ENCODE measurements at places on chromosomes 3 and 15.

GRCh38 chr3:66499881-66500575, 794 bp downstream of the LRIG1 start:
- peak; percentile 1 for DNase-seq

GRCh38 chr15:69081310-69082004, 67.0 kb downstream of the NOX5 start:
- DNase-seq: no peak

DNA sequence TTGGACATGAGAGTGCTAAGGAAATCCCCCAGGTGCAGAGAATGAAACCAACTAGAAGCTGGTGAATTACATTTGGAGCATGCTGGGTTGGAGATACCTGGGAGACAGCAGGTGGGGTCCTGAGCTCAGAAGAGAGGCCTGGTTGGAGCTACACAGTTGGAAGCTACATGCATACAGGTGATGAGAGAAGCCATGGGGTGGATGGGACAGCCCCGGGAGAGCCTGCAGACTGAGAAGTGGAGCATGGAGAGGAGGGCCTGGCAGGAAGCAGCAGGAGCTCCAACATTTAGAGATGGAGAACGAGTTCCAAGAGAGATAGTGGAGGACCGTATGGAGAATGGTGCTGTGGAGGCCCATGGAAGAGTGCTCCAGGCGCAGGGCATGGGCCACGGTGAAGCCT, 10.2 kb downstream of the PAQR5 start:
- no peak for DNase-seq

GRCh38 chr3:42891042-42891441, 14.9 kb upstream of the ZNF662 start:
- DNase-seq: no peak

- DNase-seq: no peak
Measured at GRCh38 chr3:15204005-15204404, 2.0 kb upstream of the CAPN7 start.

GRCh38 chr3:49607796-49608195, 53.5 kb downstream of the BSN start:
- no peak for DNase-seq

- DNase-seq: no peak
Measured at GRCh38 chr3:173742491-173742890, 344.9 kb downstream of the NLGN1 start.

DNA sequence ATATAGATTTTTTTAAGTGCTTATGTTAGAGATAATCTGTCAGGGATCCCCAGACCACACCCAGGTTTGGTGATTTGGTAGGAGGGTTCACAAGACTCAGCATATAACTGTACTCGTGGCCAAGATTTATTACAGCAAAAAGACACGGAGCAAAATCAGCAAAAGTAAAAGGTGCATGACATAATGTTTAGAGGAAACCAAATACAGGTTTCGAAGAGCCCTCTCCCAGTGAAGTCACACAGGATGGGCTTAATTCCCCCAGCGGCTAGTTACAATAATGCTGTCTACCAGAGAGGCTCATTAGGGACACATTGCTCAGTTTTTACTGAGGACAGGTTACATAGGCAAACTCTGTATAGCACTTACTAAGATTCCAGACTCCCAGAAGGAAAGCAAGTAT, 36.5 kb downstream of the MYO5A start:
- DNase-seq: no peak

DNA sequence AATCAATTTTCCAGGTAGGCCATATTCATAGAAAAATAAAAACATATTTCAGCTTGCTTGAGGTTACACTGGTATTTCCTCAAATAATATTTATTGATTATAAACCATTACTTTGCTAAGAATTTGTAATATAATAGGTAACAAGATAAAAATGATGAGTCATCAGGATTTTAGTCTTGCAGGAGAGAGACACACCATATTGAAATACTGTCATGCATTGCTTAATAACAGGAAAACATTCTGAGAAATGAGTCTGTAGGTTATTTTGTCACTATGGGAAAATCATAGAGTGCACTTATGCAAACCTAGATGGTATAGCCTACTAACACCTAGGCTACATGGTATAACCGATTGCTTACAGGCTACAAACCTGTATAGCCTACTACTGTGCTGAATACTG, 990.5 kb downstream of the OTOL1 start:
- DNase-seq: no peak

GRCh38 chr3:151456065-151456464, 4.8 kb downstream of the IGSF10 start:
- no peak for DNase-seq

- no peak for DNase-seq
Measured at GRCh38 chr15:60509470-60509869, 30.5 kb upstream of the ICE2 start.

Measured in esophagus squamous epithelium (tissue), 5 donors.